ENCODE measurements at places on chromosomes 16 and 17.

DNA sequence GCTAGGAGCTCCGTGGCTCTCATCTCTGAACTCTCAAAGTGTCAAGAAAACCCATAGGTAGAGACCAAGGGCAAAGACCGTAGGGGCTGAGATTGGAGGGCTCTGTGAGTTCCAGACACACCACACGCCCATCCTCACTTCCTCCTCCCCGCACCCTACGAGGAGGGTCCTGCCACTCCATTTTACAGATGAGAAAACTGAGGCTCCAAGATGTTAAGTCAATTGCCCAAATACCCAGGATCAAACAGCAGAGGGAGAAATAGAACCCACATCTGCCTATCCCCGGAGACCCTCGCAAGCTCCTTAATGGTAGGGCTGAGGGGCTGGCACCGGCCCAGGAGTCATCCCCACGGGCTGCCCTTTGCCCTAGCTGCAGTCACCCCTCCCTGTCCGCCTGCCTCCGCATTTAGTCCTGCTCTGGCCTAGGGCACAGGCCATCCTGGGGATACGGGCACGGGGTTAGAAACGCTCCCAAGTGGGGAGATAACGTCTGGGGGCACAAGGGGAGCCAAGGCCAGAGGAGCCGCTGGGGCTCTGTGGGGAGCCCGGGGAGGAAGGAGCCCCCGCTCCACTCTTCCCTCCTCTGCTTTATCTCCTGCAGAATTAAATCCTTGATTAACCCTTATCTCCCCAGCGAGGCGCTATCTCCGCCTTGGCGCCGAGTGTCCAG lies 54.1 kb upstream of the ZC3H18 start:
- DNase-seq, result no peak

DNA sequence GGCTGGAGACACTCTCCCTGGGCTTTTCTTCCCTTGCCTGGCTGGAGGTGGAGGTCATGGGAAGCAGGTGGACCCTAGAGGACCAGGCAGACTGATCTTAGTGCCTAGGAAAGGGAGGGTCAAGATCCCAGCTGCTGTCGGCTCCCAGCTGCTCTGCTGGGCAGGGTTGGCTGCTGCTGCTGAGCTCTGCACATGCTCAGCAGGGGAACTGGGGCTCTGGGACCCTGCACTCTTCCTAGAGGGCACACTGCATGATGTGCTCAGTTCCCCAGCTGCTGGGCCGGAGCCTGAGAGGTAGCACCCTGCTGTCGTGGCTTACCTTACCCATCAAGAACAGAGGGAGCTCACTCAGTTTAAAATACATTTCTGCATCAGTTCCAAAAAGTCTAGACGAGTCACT lies 34.3 kb downstream of the VAC14 start:
- DNase-seq, result no peak

DNA sequence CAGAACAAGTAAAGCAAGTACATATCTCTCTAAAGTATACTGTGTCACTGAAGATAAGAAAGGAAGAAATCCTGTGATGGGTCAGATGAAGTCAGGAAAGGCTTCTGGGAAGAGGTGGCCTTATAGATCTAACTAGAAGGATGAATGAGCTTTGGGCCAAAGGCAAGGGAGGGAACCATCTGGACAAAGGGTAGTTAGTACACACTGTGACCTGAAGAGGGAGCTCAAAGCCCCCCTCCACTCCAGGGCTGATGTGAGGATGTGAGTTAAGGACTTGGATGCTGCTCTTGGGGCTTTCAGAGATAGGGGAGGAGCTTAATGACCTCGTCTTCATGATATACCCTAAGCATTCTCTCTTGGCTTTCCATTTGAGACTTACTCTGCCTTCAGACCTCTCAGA lies 185.3 kb upstream of the CACNG3 start:
- no peak for DNase-seq

DNA sequence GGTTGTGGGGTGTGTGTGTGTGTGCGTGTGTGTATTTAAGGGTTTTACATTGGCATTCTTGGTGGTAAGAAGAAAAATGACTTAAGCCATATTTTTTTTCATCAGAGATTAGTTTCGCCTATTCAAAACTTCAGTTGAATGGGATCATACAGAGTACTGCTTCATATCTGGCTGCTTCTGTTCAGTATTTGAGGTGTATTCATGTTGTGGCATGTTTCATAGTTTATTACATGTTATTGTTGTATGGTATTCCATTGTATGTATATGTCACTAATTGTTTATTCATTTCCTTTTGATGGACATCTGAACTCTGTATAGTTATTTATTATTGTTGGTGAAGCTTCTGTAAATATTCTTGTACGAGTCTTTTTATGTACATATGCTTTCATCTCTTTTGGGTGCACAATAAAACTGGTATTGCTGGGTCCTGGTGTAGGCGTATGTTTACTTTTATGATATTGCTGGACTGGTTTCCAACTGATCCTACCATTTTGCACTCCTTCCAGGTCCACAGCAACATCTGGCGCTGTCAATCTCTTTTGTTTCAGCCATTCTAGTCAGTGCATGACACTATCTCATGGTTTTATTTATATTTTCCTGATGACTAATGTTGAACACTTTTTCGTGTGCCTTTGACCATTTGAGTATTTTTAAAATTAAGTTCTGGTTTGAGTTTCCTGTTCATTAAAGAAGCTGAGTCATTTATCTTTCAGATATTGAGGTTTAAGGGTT lies 77.4 kb upstream of the MAF start:
- DNase-seq, result no peak

DNA sequence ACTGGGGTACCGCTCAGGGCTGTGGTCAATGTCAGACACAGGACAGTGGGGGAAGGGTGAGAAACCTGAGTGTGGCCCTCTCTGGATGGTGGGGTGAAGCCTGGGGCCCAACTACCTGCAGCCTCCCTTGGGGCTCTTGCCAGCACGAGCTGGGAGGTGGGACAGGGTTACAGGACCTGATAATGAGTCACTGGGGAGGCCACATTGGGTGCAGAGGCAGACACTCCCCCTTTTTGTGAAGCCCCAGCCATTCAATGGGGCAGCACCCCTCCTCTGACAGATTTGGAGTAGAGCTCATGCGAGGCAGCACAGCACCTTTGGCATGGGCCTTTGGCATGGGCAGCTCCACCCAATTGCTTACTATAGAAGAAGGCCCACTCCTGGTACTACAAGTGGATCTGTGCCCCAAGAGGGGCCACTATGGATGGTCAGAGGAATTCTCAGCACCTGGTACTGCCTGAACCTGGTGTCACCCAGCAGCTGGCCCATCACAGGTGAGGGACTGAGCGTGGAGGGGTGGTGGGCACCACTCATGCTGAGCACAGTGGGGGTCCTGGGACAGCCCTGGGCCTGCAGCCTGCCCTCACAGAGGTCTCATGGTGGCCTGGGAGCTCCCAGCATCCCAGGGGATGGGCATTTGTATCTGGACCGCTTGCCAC lies 45.2 kb upstream of the SMPD3 start:
- no peak for DNase-seq

DNA sequence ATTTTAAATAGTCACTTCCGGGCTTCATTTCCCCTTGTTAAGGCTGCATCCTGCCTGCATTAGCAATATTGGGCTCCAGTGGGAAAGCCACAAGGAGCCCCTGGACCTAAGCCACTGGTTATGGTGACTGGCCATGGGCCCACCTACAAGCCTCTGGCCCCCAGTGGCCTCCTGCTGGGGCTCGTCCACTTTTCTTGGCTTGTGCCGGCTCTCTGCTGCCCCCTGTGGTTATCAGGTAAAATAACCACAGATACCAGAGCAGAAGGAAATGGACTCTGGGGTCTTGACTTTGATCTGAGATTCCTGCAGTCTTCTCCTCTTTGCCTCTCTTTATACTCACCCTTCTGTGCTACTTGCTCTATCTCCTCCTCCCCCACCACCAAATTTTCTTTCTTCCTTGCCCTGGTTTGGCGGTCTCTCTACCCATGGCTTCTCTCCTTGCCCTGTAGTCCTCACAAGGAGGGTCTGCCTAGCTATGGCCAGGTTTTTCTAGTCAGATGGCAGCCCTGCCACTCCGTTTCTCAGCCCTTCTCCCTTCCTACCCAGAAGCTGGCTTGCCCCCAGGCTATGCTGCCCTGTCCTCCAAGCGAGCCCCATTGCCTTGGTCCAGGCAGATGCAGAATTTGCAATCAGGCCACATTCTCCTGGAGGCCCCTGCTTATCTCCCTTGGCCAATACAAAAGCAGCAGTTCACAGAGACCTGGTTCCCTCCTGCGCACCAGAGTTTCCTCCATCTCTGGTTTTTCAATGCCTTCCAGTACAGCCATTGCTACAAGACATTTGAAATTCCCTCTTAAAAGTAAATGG lies 82.9 kb upstream of the RCVRN start:
- no peak for DNase-seq

- DNase-seq, result no peak
Observed at GRCh38 chr17:18233803-18234518, 8.5 kb downstream of the LLGL1 start.

- DNase-seq, result no peak
Observed at GRCh38 chr17:50079334-50080095, 15.6 kb upstream of the PDK2 start.

GRCh38 chr17:63039899-63040602 lies 74.0 kb downstream of the TANC2 start:
- DNase-seq, result no peak

- no peak for DNase-seq
Observed at GRCh38 chr17:3708366-3708765, 12.4 kb upstream of the P2RX5 start.
